Fibroblast of skin of right biceps (primary cell): ENCODE measurements at places on chromosomes 6 and 20.

GRCh38 chr6:73569121-73569520 lies 48.3 kb upstream of the EEF1A1 start:
- DNase-seq, result no peak

DNA sequence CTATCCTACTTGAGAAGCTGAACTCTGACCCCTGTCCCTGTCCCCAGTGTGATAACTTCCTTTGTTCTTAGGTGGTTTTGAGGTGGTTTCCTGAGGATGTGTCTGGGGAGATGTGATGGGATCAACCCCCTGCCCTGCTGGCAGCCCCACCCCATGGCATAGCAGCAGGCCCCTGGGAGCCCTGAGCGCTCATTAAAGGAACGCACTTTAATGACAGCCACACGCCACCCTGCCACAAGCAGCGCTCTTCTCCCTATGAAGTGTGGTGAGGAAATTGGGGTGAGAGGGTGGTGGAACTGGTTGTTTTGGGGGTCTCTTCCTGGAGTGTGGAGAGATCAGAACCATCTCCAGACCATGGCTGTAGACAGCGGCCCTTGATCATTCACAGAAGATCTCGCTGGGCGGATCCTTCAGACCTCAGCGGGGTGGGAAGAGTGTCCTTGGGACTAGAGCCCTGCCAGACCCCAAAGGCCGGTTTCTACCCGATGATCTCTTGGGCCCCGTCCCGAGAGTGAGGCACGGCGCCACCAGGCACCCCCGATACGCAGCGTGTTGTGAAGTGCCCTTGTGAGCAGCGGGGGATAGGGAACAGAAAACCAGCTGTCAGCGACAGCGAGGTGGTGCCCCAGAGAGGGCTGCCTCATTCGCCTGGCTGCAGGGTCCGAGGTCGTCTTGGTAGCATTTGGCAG lies 45.4 kb downstream of the SYNJ2 start:
- no peak for DNase-seq

DNA sequence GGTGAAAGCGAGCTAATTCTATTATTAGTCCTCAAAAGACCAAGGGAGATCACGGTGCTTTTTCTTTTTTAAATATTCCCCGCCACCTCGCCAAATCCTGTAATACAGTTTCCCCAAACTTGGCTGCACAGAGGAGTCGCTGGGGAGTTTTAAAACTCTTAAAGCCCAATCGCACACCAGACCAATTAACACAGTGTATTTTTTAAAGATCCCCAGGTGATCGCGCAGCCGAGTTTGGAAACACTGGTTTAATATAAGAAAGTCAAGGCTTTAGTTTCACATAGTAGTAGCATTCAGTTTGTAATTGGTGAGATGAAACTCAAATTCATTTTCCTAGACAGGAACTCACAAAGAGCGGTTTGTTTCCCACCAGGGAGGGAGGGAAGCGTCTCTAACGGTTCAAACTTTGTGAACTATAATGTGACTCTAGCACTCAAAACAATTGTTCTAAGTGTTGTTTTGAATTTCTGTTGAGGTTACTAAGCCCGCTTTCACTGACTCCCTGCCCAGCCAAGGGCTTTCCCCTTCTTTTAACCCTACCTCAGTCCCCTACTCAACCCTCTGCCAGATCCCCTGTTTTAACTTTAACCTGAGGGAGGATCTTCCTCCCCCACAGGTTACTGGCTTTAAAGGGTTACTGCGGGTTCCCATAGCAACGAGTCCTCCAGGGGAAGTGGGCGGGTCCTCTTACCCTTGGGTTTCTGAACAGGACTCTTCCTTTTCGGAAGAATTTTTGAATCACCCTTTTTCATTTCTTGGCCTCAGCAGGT lies 25.7 kb upstream of the BTBD3 start:
- peak; percentile 76 for DNase-seq

DNA sequence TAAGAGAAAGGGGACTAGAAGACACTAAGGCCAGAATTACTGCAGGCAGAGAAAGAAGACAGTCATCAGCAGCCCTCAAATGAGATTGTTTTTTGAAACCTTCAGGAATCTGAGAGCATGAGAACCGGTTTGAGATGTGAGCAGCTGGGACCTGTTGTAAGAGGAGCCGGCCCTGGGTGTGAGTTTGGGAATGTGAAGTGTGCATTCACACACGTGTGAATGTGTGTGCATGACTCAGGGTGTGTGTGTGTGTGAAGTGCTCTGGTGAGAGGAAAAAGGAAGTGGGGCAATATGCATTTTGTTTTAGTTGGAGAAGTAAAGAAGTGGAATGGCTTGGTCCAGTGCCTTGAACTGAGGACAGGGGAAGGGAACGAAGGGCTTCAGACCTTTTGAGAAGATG lies 4.3 kb downstream of the SCUBE3 start:
- DNase-seq, result peak; percentile 63

GRCh38 chr6:52416629-52417151 lies 3.5 kb upstream of the EFHC1 start:
- peak; percentile 64 for DNase-seq

DNA sequence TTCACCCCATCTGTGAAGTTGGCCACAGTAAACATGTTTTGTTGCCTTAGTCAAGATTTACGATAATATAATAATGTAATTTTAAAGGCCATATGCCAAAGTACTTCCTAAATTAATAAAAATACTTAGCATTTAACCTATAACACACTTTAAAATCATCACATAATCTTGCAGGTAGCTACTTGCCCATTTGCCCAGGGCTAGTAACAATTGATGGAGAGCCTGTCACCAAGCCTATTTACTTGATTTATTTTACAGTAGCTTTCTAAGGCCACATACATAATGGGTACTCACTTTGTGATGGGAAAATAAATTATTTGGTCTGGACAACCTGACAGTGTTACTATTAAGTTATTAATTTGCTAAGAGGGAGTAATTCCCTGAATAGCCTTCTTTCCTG lies 14.5 kb downstream of the BTBD9 start:
- DNase-seq, result no peak

DNA sequence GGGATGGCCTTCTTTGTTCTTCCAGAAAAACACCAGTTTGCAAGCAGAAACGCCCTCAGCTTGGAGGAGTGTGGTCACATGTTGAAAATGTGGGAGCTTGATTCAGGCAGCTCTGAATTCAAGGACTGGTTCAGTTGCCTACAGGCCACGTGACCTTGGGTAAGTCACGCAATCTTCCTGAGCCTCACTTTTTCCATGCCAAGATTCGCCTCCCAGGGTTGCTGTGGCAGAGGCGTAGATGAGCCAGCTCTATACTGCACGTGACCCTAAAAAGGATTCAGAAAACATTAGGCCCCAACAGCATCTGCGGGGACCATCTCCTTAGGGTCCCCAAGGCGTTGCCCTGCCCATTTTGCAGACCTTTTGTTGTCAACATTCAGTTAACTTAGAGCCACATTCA lies 112.0 kb upstream of the SNX9 start:
- no peak for DNase-seq

- no peak for DNase-seq
These were observed 18.9 kb downstream of the GSTA4 start for GRCh38 chr6:52976149-52976548.

DNA sequence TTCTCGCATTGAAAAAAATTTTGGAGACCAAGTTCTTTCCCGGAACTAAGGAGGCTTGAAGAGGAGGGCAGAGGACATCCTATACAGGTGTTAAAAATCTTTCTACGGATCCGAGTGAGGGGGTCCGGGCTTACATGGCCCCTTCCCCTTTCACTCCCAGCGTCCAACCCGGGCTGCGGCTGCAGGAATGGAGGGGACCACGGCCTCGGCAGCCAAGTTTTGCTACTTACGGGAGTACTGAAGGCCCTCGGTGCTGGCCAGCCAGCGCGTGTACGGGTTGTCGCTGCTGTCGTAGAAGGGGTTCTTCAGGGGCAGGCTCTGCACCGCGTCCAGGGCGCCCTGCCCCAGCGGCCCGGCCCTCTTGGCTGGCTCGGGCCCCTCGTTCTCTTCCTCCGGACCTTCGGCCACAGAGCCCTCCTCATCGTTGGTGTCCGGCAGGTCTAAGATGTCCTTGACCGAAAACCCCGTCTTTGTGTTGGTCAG lies 642 bp downstream of the NKX2-2 start:
- no peak for DNase-seq

DNA sequence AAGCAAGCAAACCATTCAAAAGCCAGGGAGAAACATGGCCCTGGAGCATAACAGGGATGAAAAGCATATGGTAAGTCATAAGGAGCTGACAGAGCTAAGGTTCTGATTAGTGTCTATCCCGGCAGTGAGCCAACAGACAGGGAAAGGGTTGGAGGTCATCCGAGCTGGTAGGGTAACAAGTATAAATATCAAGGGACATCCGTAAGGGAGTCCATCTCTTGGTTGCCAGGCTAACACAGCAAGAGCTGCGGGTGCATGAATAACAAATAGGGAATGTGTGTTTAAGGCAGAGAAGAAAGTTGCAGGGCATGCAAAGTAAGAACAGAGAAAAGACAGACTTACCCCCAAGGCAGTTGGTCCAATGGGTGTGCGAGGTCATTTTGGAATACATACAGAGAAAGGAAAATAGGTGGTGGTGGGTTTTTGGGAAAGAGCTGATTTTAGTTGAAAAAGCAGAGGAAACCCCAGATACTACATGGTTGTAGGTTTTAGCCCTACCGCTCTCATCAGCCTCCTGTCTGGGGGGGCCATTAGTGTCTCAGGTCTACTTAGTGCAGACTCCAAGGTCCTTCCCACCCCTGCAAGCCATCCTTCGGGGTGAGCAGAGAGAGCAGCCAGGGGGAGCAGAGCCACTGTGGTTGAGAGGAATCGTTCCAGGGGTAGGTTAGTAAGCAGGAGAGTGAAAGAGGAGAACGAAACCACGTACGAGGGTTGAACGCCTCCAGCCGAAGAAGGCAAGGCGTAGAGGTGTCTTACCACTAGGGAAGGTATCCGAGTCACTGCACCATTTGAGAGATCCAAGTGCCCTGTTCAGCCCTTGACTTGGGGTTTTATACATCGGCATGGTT lies at the start of gene ERVFRD-1:
Gene ERVFRD-1 (minus strand): TSS at position 805 of the 848 bp plus-strand sequence. CDS start 6,415 bp downstream, outside the sequence.
- no peak for DNase-seq

DNA sequence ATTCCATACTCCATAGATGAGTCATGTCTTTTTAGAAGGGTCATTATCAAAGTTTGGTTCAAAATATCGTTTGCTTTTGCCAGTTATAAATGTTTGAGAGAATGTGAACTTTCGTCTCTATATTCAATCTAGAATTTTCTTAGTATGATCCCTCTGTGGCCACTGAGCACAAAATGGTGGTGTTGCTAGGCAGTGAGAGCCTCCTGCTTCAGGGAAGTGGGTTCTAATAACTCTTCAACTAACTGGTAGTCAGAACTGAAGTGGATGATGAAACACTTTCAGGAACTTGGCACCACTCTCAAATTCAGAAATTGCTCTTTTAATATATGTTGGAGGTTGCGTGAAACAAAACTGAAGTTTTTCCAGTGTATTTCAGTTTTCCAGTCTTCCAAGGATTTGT lies 125.0 kb upstream of the DOK5 start:
- peak; percentile 46 for DNase-seq
